ENCODE measurements at places on chromosomes 6 and 20. TPM values are rescaled to one million over a fixed set of nuclear protein-coding genes. Genes with fewer than 3 reads are reported as not detected.

Gene GPR6
- not detected for total RNA-seq

Gene ID4
- 8.3 TPM for total RNA-seq

GRCh38 chr20:56945901-56946300 lies 316.8 kb downstream of the TFAP2C start:
- DNase-seq, result no peak
- H3K4me3 ChIP-seq, result no peak overlapping the region
- peaks cover 57% of the 10 kb centered on the region for H3K27me3 ChIP-seq
- no peaks in the 10 kb centered on the region for H3K4me1 ChIP-seq
- H3K27ac ChIP-seq, result no peak overlapping the region
- H3K36me3 ChIP-seq, result no peaks in the 10 kb centered on the region

GRCh38 chr6:84575264-84575663 lies 189.1 kb downstream of the TBX18 start:
- H3K27me3 ChIP-seq, result no peaks in the 10 kb centered on the region
- DNase-seq, result peak; percentile 84
- peaks cover 24% of the 10 kb centered on the region for H3K4me1 ChIP-seq
- no peak overlapping the region for H3K27ac ChIP-seq
- peaks cover 14% of the 10 kb centered on the region for H3K36me3 ChIP-seq
- H3K4me3 ChIP-seq, result no peak overlapping the region

GRCh38 chr6:126048635-126049034 lies 62.3 kb downstream of the TRMT11 start:
- no peaks in the 10 kb centered on the region for H3K27me3 ChIP-seq
- no peak overlapping the region for H3K27ac ChIP-seq
- DNase-seq, result no peak
- no peak overlapping the region for H3K4me3 ChIP-seq
- H3K4me1 ChIP-seq, result peaks cover 6% of the 10 kb centered on the region
- H3K36me3 ChIP-seq, result peaks cover 31% of the 10 kb centered on the region

Gene DDO
- total RNA-seq, result 1.1 TPM

All from HFFc6 (cell line).